ENCODE measurements at places on chromosomes 1 and 21.

DNA sequence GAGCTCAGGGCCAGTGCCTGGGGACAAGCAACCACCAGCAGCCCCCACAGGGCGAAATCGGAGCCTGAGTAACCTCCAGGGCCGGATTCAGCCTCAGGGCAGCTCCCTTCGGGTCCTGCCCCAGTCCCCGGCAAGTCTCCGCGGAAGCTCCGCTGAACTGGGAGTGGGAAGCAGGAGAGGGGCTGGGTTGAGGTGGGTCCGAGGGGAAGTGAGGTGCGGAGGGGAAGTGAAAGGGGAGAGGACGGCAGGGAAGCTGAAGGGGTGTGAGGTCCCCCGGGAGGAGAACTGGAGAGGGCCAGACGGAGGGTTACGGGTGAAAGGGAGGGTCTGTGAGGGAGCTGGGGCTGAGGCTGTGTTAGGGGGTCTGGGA lies 560 bp downstream of the PADI2 start:
- no peak for DNase-seq

- peak; percentile 88 for DNase-seq
These were observed 826 bp downstream of the LAPTM5 start for GRCh38 chr1:30756545-30757351.

DNA sequence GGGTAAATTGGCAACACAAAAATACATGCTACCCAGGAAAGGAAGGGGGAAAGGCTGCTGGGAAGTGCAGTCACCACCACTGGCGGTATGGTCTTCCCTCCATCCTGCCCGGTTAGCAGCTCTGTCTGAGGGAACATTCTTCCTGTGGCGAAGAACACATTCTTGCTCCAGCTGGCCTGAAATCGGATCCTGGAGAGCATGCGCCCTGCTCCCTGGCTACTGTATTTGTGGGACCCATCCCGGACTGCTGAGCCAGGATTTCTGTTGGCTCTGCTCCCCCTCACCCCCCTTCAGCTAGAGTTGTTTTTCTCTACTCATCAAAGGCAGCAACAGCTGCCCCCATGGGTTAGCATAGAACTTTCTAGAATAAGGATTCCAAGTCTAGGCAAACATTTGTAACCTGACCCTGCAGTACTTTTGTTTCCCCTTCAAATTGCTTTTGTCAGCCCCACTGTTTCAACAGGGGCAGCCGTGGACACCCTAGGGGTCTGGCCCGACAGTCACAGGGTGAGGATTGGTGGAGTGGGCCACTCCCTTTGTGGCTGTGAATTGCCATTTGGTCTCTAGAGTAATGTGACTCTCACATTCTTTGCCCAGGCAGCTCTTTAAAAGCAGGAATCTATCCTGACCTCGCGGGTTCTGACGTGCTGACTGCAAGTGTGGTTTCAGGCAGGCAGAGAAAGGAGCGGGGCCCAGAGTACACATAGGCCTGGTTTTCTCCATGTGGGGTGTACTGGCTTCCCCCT lies 157.7 kb downstream of the TOMM20 start:
- peak; percentile 97 for DNase-seq

GRCh38 chr1:167128261-167129227 lies 34.7 kb downstream of the STYXL2 start:
- DNase-seq, result no peak

DNA sequence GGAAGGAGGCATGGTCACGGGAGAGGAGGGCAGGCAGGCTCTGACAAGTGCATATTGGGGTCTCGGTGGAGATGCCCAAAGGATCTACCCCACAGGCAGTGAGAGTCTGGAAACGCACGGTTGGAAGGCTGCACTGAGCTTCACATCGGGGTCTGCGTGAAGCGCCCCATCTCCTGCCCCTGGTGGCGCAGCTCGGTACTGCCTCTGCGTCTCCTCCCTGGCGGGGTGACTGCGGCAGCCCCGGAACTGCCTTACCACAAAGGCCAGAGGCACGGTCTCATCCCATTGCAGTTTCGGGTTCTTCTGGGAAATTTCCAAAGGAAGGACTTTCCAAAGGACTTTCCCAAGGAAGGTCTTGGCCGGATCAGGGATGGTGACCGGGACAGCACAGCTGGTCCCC lies 69.2 kb upstream of the AJAP1 start:
- no peak for DNase-seq

GRCh38 chr21:31872072-31872451 lies 758 bp upstream of the HUNK start:
- DNase-seq, result no peak

DNA sequence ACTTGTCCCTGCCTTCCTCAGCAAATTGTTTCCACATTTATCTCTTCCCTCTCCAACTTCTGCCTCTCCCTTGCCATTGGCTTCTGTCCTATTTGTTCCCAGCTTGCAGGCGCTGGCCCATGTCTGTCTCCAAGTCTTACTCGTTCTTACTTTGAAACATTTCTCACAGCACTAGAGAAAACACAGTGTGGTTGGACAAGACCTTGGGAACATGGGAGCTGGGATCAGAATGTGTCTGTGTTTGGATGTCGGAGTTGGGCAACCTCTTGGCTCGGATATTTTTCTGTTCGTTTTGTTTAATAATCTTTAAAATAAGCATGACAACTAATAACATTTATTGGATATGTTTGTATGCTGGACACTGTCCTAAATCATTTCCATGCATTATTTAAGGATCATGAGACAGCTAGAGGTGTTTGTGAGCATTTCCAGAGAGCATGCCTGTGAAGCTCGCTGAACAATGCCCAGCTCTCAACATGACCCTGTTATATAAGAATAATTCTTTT lies 5.9 kb upstream of the BRWD1 start:
- peak; percentile 44 for DNase-seq

DNA sequence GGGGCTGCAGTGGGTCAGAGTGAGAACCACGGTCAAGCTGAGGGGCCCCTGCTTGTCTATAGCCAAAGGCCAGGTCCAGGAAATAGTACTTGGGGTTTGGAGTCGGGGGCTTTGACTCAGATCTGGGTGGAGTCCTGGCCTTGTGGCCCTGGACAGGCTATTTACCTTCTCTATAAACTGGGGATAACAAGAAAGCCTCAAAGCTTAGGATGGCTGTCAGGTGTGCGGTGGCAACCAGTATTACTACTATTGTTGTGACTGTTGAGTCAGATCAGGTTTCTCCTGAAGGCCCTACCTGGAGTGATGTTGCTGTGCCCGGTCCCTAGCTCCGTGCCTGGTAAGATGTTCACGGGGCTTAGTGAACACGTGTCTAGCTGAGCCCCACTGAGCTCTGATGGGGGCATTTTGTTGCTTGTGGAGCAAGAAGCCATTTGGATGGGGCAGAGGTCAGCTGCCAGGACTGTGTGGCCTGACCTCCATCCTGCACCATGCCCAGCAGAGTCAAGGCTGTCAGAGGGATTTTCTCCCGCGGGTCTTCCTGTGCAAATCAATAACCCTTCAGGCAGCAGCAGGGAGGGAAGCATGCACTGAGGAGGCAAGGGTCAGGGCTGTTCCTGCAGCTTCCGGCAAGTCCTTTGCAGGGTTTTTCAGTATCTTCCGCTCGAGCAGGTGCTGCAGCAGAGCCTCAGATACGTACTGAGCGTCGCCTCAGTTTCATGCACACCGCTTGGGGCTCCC lies 170.3 kb downstream of the CAMTA1 start:
- no peak for DNase-seq
